ENCODE measurements at places on chromosomes 1 and 21. TPM values are rescaled to one million over a fixed set of nuclear protein-coding genes. Genes with fewer than 3 reads are reported as not detected.

Gene OLFML3
- 55.3 TPM for total RNA-seq

Gene LDLRAD1
- not detected for total RNA-seq

DNA sequence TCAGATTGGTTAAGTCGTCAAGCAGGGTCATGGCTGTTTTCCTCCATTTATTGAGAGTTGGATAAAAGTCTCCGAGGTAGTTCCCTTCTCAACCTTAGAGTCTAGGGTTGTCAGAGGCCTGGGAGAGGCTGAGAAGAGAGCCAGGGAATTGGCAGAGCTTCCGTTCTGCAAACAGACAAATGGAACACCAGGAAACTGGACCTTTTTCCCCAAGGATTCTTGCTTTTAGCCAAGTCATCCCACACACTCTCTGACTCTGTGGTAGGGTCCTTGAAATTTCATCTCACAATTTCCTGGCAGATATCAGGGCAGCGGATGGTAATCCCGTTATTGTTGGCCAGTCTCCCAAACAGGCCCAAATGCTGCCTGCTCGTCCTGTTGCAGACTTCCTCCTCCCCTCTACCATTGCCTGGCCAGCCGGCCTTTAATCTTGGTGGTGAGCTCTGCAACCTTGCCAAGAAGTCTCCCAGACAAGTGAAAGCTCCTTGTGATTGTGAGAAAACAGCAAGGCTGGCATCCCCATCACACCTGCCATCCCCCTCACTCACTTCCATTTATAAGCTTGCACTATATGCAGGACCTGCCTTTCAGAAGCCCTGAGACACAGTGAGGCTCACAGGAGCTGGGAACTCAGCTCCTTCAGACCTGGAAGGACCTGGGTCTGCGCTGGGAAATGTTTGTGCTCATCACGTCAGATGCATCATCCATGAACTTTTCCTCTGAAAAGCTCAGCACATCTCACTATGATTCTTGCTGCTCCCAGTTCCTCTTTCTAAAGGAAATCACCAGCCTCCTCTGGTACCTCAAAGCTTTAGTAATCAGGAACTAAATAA is 13.7 kb upstream of the SRP9 start:
- no peak for DNase-seq
- no peak overlapping the region for H3K27ac ChIP-seq
- peaks cover 11% of the 10 kb centered on the region for H3K4me1 ChIP-seq
- H3K4me3 ChIP-seq: no peak overlapping the region

- DNase-seq: no peak
- H3K27ac ChIP-seq: peak overlapping the region; percentile 95
- H3K4me3 ChIP-seq: peak overlapping the region; percentile 60
- peaks cover 5% of the 10 kb centered on the region for H3K36me3 ChIP-seq
- peaks cover 5% of the 10 kb centered on the region for H3K4me1 ChIP-seq
Observed at GRCh38 chr1:154955039-154955717, 721 bp downstream of the PBXIP1 start.

- DNase-seq: no peak
- H3K36me3 ChIP-seq: no peaks in the 10 kb centered on the region
- H3K27ac ChIP-seq: no peak overlapping the region
- no peak overlapping the region for H3K4me3 ChIP-seq
Observed at GRCh38 chr1:6157528-6158174, 22.5 kb downstream of the CHD5 start.
